ENCODE measurements at places on chromosomes 11 and 22.

- DNase-seq: no peak
Observed at GRCh38 chr11:12801976-12802375, 127.8 kb downstream of the TEAD1 start.

DNA sequence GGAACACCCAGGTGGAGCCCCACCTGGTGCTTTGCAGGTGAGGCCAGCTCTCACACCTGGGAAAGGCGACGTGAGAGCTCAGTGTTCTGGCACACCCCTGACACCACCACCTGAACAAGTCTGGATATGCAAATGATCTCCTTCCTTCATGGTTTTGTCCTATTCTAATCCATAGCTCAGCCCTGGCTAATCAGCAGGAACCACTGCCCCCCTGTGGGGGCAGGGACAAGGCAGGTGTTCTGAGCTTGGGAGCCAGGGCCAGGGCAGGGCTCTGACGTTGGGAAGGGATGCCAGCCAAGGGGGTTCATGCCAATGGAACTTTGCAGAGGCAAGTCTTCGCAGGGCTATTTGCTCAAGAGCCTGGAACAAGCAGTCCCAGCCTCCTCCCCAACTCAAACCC is 144.2 kb downstream of the TRIM29 start:
- no peak for DNase-seq

DNA sequence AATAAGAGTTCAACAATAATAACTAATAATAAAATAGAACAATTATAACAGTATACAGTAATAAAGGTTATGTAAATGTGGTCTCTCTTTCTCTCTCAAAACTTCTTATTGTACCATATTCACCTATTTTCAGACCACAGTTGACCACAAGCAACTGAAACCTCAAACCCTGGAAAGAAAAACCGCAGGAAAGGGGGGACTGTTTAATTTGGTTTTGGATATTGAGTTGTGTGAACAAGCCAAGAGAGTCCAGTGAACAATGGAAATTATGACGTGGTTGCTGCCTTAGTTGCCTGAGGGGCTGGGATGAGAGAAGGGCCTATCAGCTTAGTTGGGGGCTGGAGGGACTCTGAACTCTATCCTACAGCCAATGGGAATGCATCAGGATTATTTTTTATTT is 178.7 kb upstream of the POU2AF2 start:
- DNase-seq: no peak

DNA sequence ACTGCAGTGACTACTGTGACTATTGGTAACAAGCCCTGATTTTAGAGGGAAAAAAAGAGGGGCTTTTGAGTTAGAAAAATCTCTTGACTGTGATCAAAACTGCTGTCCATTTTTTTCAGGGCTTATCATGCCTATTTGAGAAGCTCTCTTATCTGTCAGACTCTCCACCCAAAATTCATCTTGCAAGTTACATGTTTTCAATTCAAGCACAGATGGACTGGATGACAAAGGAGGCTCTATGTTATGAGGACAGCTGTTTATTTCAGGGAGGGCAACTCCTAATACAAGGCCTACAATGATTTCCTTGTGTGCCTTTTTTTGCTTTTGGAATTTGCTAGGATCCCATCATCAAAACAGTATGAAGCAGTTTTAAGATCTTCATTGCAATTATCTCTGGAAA is 35.2 kb upstream of the USP47 start:
- DNase-seq: no peak

DNA sequence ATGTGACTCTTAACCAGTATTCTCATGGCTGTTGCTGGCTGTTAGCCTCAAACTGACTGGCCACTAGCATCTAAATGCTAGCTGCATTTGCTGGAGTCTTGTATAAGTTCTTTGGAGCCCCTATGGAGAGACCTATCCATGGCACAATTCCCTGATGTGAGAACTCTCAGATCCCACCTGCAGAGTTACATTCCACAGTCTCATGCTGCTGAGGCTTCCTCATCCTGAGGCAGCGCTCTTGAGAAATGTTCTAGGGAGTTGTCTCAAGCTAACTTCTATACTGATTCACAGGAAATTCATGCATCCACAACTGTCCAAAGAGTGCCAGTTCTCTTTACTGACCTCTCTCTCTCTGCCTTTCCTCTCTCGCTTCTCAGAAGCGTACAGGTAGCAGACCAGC is 218.0 kb upstream of the PITPNB start:
- no peak for DNase-seq

DNA sequence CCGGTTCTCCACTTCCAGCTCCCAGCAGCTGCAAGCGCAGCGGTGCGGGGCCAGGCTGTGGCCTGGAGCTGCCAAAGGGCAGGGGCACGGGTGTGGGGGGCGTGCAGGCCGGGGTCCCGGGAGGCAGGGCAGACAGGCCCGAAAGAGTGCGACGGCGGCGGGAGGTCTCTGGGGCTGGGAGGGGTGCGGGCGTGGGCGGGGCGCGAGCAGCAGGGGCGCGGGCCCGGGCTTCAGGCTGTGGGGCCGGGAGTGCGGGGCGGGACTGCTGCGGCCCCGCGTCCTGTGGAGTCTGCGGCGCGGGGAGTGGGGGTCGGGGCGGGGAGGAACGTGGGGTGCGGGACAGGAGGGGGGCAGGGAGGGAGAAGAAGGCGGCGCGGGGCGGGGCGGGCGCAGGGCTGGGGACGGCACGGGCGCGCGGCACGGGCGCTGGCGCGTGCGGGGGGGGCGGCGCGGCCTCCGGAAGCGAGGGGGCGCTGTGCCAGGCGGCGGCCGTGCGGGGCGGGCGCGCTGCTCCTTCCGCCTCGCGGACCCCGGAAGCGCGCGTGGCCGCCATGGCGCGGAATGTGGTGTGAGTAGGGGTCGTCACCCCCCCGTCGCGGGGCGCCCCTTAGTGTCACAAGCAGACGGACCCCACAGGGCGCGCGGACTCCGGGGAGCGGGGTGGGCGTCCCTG is at the start of gene MRPL23:
MRPL23 (plus strand) TSS at position 521 of the 673 bp plus-strand sequence; CDS start at position 552, 31 bp downstream.
- no peak for DNase-seq

DNA sequence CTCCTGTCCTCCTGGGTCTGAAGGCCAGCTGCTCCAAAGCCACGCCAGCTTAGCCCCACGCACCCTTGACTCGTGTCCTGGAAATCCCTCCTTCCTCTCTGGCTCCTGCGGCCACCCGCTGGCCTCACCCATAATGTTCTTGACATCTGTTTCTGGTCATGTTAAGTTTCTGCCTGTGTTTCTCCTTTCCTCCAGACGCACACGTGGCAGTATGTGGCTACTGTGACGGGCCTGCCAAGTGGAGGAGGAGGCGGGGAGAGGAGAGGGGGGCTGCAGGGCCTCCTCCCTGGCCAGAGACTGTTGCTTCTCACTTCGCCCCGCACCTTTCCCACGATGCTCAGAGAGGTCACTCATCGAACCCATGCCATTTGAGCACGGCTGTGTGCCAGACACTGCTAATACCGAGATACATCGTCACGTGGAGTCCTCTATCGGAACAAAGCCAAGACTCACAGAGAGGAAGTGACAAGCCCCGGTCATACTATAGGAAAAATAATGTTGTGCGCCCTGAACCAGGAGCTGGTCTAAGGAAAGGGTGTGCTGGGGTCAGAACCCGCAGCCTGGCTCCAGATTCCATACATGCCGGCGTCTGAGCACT is 11.5 kb downstream of the C1QTNF6 start:
- no peak for DNase-seq

GRCh38 chr11:8168485-8169257 is at the start of gene RIC3:
TSS of gene RIC3 (minus strand) at chr11:8169025. CDS start at chr11:8168989, 36 bp downstream.
- peak; percentile 14 for DNase-seq

DNA sequence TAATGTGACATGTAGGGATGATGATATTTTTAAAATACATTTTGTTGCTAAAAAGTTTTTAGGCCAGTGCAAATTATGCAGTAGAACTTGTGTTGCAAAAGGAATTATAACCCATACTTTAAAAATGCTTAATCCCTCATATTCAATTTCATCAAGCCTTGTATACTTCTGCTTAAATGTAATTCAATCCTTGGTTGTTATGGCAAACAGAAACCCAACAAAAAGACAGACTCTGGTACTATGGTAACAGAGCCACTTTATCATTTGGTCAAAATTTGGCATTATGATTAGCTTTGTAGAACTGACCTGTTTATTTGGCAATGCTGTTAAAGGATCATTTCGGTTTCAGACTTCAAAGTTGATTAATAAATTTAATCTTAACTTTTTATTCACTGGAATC is 284.8 kb downstream of the TMEM135 start:
- no peak for DNase-seq

GRCh38 chr11:210122-210802 is 2.8 kb downstream of the RIC8A start:
- no peak for DNase-seq

DNA sequence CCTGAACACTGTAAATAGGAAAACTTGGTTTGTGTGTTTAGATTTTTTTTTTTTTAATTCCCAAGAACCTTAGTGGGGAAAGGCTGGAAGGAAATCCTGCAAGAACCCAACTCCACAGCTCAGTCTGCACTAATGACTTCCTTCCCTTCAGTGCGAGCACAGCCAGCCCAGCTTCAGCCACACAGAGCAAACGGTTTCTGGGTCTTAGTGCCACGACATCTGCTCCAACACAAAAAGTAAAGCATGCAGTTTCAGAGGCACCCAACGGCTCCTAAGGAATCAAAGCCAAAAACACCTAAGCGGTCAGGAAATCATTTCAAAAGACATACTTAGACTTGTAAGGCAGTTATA is 236.1 kb downstream of the TTC28 start:
- DNase-seq: no peak

- no peak for DNase-seq
Observed at GRCh38 chr11:18704698-18705097, 6.1 kb downstream of the TMEM86A start.

DNA sequence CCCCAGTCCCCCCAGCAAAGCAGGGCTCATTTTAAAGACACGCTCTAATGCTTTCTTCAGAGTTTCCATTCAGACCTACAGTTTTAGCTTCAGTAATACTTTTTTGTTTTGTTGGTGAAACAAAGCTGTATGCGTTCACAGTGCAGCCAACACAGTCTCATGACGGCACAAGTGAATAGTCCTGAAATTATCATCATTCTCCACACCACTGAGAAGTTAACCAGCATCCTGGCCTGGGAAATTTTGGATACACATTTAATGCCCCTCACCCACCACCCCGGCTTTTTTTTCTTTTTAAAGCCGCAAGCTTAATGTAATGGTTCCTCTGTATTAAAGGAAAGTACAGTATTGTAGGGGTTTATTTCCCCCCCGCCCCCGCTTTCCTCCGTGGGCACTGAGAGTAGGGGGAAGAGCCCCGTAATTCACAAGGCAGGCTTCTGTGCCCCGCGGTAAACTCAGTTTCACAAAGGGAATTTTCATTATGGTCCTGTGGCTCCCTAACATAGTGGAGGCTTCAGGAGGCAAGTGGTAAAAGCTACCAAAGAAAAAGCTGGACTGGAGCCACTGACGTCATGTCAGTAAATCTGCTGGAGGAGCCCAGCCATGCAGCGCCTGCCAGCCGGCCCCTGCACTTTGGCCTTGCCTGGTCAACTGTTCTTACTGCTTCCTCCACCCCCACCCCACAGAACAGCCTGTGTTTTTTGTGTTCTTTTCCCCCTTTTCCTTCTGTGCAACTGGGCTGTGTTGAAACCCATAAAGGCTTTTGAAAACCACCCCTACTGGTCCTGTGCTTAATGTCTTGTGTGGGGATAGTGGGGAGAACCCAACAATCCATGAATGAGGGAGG is 18.2 kb downstream of the TEAD1 start:
- no peak for DNase-seq

DNA sequence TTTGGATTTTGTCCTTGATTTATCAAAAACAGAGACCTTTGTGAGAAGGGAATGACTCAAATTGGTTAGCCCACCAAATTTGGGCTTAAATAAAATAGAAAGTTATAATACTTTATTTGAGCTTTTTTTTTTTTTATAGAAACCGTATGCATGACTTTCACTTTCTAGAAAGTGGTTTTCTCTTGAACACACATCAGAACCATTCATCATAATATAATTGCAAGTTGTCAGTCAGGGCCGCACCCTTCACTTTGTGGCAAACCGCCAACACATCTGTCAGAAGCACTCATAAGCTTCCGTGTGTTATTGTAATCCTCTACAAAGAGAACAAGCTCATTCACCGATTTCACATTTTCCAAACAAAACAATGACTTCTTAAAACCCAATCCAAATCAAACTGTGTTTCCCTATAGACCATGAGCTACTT is 76.1 kb downstream of the SOX6 start:
- DNase-seq: no peak

GRCh38 chr11:37946155-37946766 is 1348.2 kb upstream of the RAG2 start:
- no peak for DNase-seq
